ENCODE measurements at places on chromosomes 5 and 9.
A peak's percentile ranks its signal among the peaks of the same experiment; 100 is the strongest.

DNA sequence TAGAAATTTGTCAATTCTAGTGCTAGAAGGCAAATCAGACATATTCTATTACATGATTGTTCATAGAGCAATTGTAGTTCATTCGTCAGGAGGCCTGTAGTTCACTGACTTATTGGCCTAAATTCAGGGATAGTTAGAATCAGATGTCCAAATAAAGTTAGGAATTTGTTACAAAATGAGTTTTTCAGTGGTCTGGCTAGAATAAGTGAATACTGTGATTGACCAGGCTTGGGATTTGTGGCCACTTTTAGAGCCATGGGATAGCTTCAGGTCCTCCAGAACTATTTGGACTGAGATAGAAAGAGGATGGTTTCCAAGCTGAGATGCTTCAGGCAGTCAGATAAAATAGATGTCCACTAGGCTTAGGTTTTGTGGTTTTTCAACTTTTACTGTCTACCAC is 199.1 kb upstream of the MPDZ start:
- no peak for DNase-seq

GRCh38 chr9:98635374-98635773 is 73.4 kb downstream of the GABBR2 start:
- DNase-seq: peak; percentile 57

DNA sequence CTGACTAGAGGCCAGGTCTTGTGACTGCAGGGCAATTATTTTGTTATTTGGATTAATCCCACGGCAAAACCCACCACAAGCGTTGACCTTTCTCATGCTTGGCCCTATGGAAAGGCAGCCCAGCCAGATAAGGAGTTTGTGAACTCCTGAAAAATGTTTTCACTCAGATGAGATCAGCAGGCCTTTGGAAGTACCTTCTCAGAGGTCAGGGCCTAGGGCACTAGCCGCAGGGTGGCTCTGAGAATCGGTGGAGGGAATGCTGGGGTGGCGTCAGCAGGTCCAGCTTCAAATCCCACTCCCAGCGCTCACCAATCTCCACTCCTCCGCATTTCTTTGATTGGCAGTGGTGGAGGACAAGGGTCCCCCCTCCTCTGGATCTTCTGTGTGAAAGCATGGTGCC is 194.4 kb downstream of the GADD45G start:
- no peak for DNase-seq

- DNase-seq: no peak
These were observed 163.4 kb downstream of the RAB3C start for GRCh38 chr5:58746321-58746720.

DNA sequence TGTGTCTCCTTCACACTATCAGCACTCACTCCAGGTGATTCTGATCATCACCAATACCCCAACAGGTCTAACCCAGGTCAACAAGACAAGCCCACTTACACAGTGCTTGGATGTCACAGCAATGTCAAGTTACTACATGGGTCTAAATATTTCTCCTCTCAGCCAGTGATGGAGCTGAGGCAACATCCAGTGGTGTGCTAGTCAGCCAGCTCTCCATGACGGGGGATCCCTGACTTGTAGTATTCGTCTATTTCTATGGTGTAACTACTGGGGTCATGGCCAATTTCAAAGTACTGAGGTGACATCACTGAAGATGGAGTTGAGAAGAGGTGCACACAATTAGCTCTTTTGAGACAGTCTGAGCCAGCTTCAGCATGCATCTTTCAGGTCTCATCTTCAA is 31.1 kb downstream of the ADRB2 start:
- no peak for DNase-seq

DNA sequence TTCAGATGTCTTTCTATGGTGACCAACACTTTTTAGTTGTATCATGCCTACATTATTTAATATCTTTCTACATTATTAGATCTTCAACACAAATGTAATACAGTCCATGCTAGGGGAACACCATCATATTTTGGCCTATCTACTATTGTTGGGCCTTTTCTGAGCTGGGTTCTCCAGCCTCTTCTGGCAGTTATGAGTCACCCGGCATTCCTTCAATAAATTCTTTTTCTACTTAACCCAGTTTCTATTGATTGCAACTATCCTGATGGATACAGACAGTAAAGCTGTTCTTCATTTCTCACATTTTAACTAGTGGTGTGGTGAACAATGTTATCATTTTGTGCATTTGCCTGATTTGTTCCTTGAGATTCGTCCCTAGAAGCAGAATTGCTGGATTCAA is 529.3 kb downstream of the BNC2 start:
- peak; percentile 61 for DNase-seq

GRCh38 chr5:97097326-97098230 is 44.8 kb downstream of the LIX1 start:
- no peak for DNase-seq

GRCh38 chr5:123671042-123671441 is 159.1 kb downstream of the CSNK1G3 start:
- peak; percentile 41 for DNase-seq

- peak; percentile 27 for DNase-seq
These were observed 125.0 kb upstream of the LPCAT1 start for GRCh38 chr5:1648806-1649205.

All from M059J (cell line).